HT-29 (cell line): ENCODE measurements at places on chromosomes 7 and 10. TPM values are rescaled to one million over a fixed set of nuclear protein-coding genes. Genes with fewer than 3 reads are reported as not detected.
A peak's percentile ranks its signal among the peaks of the same experiment; 100 is the strongest.

GRCh38 chr7:121504482-121504881 lies 108.4 kb upstream of the FAM3C start:
- peak; percentile 44 for DNase-seq

GRCh38 chr7:30859940-30860496 lies 51.6 kb upstream of the AQP1 start:
- DNase-seq, result no peak

GRCh38 chr7:47454974-47455871 lies 126.7 kb downstream of the TNS3 start:
- no peak for DNase-seq

The BMPER gene
- total RNA-seq, result not detected in 2 replicates

GRCh38 chr7:148696787-148697186 lies 1.9 kb upstream of the CUL1 start:
- no peak for DNase-seq

The TMEM176A gene
- total RNA-seq, result 0.39 and 0.79 TPM in 2 replicates

- no peak for DNase-seq
These were observed 14.3 kb downstream of the CALML3 start for GRCh38 chr10:5538892-5539651.

GRCh38 chr10:105187243-105187642 lies 546.2 kb downstream of the SORCS3 start:
- DNase-seq, result no peak

GRCh38 chr10:15744217-15744865 lies 24.6 kb upstream of the ITGA8 start:
- DNase-seq, result peak; percentile 80

DNA sequence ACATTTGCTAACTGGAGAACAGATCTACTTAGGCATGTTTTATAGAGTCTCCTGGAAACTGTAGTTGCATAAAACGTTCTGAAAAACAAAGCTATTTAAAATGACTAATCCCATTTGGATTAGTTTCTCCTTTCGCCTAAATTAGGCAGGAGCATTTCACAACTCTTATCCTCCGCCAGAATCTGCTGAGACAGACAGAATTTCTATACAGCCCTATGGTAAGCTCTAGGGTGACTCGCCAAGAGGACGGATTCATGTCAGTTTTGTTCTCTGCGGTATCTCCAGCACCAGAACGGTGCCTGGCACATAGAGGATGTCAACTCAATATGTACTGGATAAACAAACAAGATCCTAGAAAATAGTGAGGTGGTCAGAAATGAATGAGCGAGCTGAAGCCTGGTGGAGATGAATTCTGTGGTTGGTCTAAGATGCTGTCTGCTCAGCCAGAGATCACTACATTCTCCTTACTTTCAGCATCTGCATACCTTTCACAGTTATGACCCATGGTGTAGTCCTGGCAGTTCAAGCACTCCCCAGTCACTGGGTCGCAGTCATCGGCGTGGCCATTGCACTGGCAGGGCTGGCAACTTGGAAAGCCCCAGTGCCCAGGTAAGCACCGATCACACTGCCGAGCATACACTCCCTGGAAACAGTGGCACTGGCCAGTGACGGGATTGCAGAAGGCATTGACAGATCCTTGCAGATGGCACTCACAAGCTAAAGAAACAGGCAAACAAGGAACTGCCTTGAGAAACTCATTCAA lies 44.0 kb downstream of the LAMB1 start:
- no peak for DNase-seq

The ABCC2 gene
- total RNA-seq, result 0.55 and 2.5 TPM in 2 replicates

- no peak for DNase-seq
These were observed 37.2 kb upstream of the GATA3 start for GRCh38 chr10:8017277-8017676.

The IFIT1B gene
- total RNA-seq, result not detected in 2 replicates

DNA sequence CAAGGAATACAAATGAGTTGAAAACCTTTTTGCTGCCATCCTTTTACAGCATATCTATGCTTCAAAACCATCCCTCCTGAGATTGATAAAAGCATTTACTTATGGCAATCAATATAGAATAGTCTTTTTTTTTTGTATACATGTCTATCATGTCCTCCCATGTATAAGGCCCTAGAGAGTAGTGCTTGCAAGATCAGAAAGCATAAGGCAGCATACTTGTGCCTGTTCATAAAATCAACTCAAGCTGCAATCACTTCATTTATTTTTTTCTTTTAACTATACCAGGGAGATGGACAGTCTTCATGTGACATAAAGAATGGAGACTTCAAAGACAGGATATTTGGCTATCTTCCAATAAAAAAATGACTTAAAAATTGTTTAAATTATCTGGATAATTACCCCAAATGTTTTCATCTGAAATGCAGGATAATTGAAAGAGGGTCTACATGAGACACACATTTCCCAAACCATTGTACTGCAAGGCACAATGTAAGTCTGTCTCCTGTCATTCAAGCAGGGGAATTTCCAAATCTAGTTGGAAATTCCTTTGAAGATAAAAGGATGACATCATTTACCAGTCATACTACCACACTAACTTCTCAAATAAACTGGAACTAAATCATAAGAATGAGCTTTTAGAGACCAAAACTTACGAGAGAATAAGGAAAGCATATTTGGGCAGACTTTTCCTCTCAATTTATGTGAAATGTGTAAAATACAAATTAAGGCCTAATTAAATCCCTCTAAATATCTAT lies 22.5 kb downstream of the LRRN3 start:
- DNase-seq, result no peak

DNA sequence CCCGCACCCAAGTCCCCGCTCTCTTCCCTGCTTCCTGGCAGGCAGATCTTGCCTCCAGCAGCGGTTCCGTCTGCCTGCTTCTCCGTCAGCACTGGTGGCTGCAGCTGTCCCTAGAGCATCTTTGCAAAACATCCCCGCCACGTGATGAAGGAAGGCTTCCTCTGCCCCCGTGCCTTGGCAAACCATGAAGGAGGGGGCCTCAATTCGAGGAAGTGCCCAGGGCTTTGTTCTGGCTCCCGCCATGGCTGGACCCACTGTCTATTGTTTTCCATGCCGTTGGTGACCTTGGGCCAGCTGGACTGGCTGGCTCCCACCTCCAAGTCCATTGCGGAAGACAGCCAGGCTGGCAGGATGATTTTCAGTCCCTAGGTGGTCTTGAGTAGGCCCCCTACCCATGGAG lies 13.2 kb upstream of the AQP1 start:
- no peak for DNase-seq

DNA sequence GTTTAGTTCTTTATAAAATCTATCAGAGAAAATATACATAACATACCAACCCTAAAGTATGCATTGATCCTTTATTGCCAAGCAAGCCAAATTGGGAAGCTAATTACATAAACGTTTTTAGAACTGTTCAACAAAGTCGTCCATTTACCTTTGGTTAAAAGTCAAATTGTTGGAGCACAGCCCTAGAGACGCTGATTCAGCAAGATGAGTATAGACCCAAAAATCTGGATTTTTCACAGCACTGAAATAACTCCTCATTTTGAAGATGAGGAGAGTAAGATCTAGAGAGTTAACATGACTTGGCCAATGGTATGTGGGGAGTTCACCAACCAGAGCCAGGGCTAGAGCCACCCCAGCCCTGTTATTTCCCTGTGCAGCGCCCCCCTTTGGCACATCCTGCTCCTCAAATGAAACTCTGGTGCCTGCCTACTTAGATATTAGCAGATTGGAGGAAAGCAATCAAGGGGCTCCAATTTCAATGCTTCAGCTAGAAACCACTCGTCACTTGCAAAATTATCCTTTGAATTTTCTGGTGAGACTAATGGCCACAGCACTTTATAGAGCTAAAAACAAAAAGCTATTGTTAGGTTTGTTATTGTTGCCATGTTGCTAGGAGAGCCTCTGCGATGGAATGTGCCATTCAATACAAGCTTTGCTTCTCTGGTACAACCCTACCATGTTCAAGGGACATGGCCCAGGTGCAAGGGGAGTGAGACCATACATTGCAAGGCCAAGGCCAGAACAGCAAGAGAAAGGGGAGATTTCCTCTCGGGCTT lies 132.6 kb upstream of the ZEB1 start:
- DNase-seq, result peak; percentile 38

- DNase-seq, result no peak
These were observed 20.6 kb upstream of the PIK3CG start for GRCh38 chr7:106844279-106844997.

DNA sequence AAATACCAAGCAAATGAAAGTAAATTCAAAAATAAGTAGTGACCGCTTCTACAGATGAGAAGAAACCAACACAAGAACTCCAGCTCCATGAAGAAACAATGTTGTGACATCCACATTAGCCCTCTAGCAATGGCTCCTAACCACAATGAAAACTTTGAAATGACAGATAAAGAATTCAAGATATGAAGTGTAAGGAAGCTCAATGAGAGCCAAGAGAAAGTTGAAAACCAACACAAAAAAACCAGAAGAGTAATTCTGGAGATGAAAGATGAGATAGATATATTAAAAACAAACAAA lies 68.2 kb upstream of the DDC start:
- no peak for DNase-seq

The WDR91 gene
- 8.9 and 10.8 TPM in 2 replicates for total RNA-seq

GRCh38 chr7:83362871-83363550 lies 200.3 kb upstream of the PCLO start:
- DNase-seq, result no peak

DNA sequence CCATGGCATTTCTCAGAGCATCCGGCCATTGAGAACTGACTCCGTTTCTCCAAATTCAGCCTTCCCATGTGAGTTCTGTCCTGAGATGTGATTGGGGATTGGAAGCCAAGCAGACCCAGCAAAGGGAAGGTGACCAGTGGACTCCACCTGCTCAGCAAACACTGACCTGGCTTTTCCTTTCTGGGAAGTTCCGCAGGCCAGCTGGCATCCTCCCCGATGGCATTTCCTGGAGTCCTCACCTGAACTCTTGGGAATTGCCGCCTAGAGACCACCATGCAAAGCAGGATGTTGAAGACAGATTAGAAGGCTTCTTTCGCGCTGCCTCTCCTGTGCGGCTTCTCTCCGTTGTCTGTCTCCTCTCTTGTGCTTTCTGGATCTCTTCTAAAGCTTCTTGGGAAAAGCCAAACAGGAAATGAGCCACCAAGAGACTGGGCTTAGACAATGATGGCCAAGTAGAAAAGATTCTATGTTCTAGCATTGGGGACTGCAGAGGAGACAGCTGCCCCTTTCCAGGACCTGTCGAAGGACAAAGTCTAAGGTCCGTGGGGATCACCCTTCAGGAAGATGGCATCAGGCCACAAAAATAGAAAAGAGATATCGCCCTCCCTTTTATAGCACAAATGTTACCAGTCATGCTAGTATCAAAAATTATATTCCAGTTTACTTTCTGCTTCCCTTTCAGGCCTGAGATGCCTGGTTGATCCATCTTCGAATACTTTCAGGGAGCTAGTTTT lies 103.7 kb upstream of the INSYN2A start:
- DNase-seq, result no peak

DNA sequence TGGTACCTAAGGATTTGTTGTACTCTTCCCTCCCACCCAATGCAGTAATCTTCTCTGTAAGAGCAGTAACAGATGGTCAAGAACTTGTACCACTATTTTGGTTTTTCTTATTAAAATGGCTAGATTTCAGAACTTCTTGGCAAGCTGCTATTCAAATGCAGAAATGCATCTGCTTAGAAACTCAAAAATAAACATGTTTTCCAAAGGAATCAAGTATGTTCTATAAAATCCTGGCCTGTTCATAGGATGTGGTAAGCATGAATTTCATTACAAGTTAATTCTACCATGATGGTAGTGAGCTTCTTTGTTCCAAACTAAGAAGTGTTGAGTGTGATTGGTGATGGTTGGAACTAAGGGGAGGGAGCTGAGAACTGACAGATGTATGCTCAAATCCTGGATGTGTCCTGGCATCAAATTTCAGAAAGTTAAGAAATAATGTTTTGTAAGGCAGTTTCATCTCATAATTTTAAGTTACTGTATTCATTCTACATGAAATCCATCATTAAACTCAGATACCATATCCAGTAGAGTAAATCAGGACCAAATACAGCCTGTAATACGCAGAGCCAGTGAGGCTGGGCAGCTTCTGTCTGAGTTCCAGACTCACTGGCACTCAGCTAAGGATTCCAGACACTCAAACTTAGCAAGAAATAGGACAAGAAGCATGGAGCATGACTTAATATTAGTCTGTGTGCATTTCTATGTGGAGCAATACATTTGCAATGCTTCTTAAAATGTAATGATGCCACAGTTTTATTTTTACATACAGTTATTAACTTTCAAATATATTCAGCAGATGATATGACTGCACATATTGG lies 119.6 kb downstream of the TES start:
- no peak for DNase-seq

DNA sequence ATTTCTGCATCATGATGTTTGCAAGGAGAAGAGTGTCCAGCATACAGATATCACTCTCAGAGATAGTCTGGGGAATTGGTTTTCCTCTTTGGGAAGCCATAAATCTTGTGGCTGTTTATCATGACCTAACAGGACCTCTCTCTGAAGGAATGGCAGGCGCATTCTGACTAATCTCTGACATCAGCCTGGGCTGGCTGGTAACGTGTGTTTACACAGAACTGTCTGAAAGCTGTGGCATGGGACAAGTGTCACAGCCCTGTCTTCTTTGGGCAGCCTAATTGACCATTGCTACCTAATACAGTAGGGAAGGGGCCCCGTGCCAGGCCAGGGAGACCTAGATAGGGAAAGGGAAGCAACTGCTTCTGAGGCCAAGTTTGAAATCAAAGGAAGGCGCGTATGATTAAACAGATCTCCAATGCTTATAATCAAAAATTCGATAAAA lies 73.9 kb upstream of the CABCOCO1 start:
- DNase-seq, result no peak

- DNase-seq, result peak; percentile 31
These were observed 1.4 kb downstream of the BCCIP start for GRCh38 chr10:125824736-125825135.

DNA sequence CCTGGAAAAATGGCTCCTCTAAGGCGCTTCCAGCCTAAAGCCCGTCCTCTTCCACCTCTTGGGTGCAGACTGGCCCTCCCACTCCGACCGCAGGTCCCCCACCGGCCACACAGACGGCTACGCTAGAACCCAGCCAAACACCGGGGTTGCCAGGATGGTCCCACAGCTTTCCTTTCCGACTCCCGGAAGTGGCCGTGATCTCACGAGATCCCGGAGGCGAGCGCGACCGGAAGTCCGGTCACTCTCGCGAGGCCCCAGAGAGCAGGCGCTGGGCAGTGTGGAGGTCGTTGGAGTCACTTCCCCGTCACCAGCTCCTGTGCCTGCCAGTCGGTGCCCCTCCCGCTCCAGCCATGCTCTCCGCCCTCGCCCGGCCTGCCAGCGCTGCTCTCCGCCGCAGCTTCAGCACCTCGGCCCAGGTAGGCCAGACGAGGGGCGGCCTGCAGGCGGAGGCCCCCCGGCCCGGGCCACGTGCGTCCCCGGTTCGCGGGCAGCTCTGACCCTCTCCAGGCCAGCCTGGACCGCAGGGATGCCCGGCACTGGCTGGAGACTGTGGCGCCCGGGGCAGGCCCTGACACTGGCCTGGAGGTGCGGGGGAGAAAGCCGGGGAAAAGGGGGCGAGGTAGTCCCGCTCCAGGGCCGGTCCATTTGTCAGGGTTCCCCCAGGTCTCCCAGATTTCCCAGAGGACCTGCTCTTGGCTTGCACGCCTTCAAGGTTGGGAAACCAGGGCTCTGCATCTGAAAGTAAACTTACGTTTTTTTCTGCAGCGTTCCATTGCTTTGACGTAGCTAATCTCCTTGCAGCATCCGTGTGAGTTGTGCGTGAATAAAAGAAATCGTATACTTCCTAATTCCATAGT lies at the start of the genes MDH2 and STYXL1:
Gene MDH2 (plus strand): TSS at position 296 of the 857 bp plus-strand sequence. CDS start 55 bp downstream, at position 351.
Gene STYXL1 (minus strand): TSS at position 190 of the 857 bp plus-strand sequence. CDS start 17,477 bp downstream, outside the sequence.
- peak; percentile 98 for DNase-seq

- no peak for DNase-seq
These were observed 1.6 kb downstream of the FAM171A1 start for GRCh38 chr10:15369256-15370211.
